Activated naive CD8-positive, alpha-beta T cell treated with anti-CD3 and anti-CD28 coated beads, Interleukin-2, amount 10 ng/mL, durations not matched to agents 7 days and 5 days (primary cell): ENCODE measurements at places on chromosomes 7 and 10. TPM values are rescaled to one million over a fixed set of nuclear protein-coding genes. Genes with fewer than 3 reads are reported as not detected.

The TAS2R4 gene
- 1.9 TPM for total RNA-seq

The RELN gene
- total RNA-seq = not detected

The NUTM2A gene
- 0.11 TPM for total RNA-seq

The NPFFR1 gene
- total RNA-seq = 0.03 TPM

The HIPK2 gene
- 18.4 TPM for total RNA-seq

The NRAP gene
- total RNA-seq = not detected

The MIOS gene
- 42.0 TPM for total RNA-seq

The PCLO gene
- total RNA-seq = not detected

The TSC22D4 gene
- 159 TPM for total RNA-seq

The GPR85 gene
- not detected for total RNA-seq

The SLIT1 gene
- total RNA-seq = 0.44 TPM

The CDH23 gene
- total RNA-seq = 3.7 TPM

The DPP6 gene
- not detected for total RNA-seq

The OGDH gene
- 103 TPM for total RNA-seq

The PIK3CG gene
- 55.9 TPM for total RNA-seq

The GPR15LG gene
- not detected for total RNA-seq

The SEMA3A gene
- total RNA-seq = 3.3 TPM

The RET gene
- 0.22 TPM for total RNA-seq

The CELF2 gene
- total RNA-seq = 168 TPM

The HOXA9 gene
- not detected for total RNA-seq

The AOAH gene
- 26.8 TPM for total RNA-seq

The AGBL3 gene
- total RNA-seq = 6.7 TPM

The CYP2C19 gene
- total RNA-seq = not detected

The AGMO gene
- not detected for total RNA-seq
